ENCODE measurements at places on chromosomes 2 and 18. TPM values are rescaled to one million over a fixed set of nuclear protein-coding genes. Genes with fewer than 3 reads are reported as not detected.

GRCh38 chr2:54604871-54605270, 118.6 kb upstream of the EML6 start:
- H3K4me3 ChIP-seq = peak overlapping the region; percentile 41
- no peaks in the 10 kb centered on the region for H3K27me3 ChIP-seq
- H3K4me1 ChIP-seq = peaks cover 85% of the 10 kb centered on the region

GRCh38 chr18:35355140-35355618, 11.0 kb upstream of the ZNF24 start:
- peak; percentile 31 for DNase-seq
- H3K27me3 ChIP-seq = no peaks in the 10 kb centered on the region
- peaks cover 2% of the 10 kb centered on the region for H3K4me1 ChIP-seq
- no peak overlapping the region for H3K27ac ChIP-seq
- no peak overlapping the region for H3K4me3 ChIP-seq
- no peaks in the 10 kb centered on the region for H3K36me3 ChIP-seq

GRCh38 chr2:72038524-72038923, 109.1 kb downstream of the CYP26B1 start:
- no peaks in the 10 kb centered on the region for H3K27me3 ChIP-seq
- no peak overlapping the region for H3K4me3 ChIP-seq

DNA sequence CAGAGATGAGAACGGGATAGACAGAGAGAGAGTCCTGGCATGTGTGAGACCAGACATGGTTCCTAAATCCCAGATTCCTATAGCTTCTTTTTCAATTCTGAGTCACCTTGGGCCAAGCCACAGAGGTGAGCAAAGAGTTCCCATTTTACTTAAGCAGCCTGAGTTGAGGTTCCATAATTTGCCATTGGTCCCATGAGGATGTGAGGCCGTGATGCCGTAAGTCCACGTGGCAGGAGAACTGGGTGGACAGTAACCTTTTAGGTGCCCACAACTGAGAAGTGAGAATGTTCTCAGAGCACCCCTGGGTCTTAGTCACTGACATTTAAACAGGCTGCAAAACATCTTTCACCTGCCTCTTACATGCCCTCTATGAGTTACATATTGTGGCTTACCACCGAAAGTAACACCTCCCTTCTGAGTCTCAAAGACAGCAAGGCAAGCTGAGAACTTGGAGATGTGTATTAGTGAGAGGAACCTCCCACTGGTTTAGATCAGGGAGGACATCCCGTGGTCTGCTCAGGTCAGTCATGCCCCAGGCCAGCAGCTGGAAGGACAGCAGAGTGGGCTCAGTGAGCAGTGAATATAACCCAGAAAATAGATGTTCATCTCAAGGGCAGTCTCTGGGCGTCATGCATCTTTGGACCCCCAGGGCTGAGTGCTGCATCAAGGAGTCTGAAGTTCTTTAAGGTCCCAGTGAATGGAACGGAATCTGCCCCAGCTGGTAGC, 127.9 kb upstream of the LGALSL start:
- H3K4me3 ChIP-seq = peak overlapping the region; percentile 61
- DNase-seq = peak; percentile 59
- H3K4me1 ChIP-seq = peaks cover 64% of the 10 kb centered on the region
- peaks cover 34% of the 10 kb centered on the region for H3K27me3 ChIP-seq
- H3K27ac ChIP-seq = peak overlapping the region; percentile 98
- H3K36me3 ChIP-seq = no peaks in the 10 kb centered on the region

GRCh38 chr18:23719634-23720201, 30.5 kb downstream of the LAMA3 start:
- DNase-seq = no peak
- no peak overlapping the region for H3K4me3 ChIP-seq
- peaks cover 44% of the 10 kb centered on the region for H3K27me3 ChIP-seq
- peaks cover 1% of the 10 kb centered on the region for H3K4me1 ChIP-seq
- no peak overlapping the region for H3K27ac ChIP-seq

DNA sequence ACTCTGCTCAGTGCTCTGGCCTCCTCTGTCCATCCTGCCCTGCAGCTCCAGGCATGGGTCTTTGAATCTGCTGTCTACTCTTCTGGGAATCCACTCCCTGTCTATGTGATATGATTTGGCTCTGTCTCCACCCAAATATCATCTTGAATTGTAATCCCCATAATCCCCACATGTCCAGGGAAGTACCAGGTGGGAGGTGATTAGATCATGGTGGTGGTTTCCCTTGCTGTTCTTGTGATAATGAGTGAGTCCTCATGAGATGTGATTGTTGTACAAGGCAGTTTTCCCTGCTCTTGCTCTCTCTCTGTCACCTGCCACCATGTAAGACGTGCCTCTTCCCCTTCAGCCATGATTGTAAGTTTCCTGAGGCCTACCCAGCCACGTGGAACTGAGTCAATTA, 881.8 kb upstream of the ID2 start:
- peaks cover 32% of the 10 kb centered on the region for H3K36me3 ChIP-seq
- DNase-seq = no peak
- H3K4me1 ChIP-seq = peaks cover 7% of the 10 kb centered on the region
- H3K4me3 ChIP-seq = no peak overlapping the region
- H3K27me3 ChIP-seq = no peaks in the 10 kb centered on the region

DNA sequence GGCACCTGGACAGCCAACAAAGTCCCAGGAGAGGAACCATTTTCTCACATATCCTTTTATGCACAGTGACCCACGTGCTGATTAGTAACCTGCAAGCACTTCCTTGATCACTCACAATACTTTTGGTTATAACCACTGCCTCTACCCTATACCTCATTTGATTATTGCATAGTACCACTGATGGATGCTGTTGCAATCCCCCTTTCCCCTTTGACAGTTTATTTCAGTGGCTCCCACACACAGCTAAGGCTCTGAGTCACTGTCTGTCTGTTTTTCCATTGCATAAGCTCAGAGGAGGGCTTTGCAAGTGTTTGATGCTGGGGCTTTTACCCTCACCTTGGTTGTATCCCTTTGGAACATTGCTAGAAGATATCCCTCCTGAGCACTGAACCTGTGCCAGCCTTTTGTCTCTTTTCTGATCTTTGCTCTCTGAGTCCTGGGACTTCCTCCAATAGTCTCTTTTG, 101.7 kb upstream of the RBBP8 start:
- H3K27me3 ChIP-seq = peaks cover 37% of the 10 kb centered on the region
- no peak for DNase-seq
- H3K27ac ChIP-seq = no peak overlapping the region
- peaks cover 7% of the 10 kb centered on the region for H3K4me1 ChIP-seq

GRCh38 chr2:134952608-134953007, 34.0 kb downstream of the CCNT2 start:
- DNase-seq = no peak
- peaks cover 74% of the 10 kb centered on the region for H3K36me3 ChIP-seq
- H3K27me3 ChIP-seq = no peaks in the 10 kb centered on the region
- H3K4me3 ChIP-seq = no peak overlapping the region

- no peaks in the 10 kb centered on the region for H3K36me3 ChIP-seq
- no peaks in the 10 kb centered on the region for H3K27me3 ChIP-seq
- H3K4me1 ChIP-seq = no peaks in the 10 kb centered on the region
- no peak for DNase-seq
- no peak overlapping the region for H3K4me3 ChIP-seq
- H3K27ac ChIP-seq = no peak overlapping the region
Measured at GRCh38 chr2:170643346-170643745, 71.8 kb upstream of the SP5 start.

- peaks cover 58% of the 10 kb centered on the region for H3K36me3 ChIP-seq
- peak overlapping the region; percentile 90 for H3K27ac ChIP-seq
- DNase-seq = no peak
Measured at GRCh38 chr2:7525746-7526145, 608.5 kb downstream of the RNF144A start.

DNA sequence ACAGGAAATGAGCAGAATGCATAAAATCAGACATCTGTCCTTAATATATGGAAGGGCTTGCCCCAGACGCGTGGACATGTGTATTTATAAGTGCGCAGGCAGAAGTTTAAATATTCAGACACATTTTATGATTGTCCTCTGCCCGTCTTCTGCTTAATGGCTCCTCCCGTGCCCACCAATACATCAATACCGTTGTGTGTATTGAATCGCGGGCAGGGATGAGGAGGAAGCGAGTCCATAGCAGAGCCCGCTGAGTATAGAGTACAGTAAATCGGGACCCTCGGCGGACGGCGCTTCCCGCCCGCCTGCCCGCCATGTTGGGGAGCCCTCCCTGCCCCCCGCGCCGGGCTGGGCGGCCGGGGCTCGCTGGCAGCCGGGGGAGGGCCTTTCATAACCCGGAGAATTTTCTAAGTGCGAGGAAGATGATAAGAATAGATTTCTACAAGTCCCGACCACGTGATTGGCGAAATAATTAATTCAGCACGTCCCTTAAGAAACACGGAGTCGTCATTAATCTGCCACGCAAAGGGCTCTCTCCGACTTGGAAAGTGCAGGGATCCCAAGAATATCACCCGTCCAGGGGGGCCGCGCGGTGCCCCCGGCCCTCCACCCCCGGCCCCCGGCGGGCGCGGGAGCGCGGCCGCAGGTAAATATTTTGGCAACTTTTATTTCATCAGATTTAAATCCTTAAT, at the start of gene HOXD3:
HOXD3 (plus strand) TSS at position 501 of the 692 bp plus-strand sequence. CDS start 11,808 bp downstream, outside the sequence.
- H3K27me3 ChIP-seq = peaks cover 82% of the 10 kb centered on the region
- DNase-seq = no peak
- H3K27ac ChIP-seq = no peak within 1 kb of the TSS
- H3K36me3 ChIP-seq = no peaks in the 10 kb centered on the region
- no peak within 1 kb of the TSS for H3K4me3 ChIP-seq

DNA sequence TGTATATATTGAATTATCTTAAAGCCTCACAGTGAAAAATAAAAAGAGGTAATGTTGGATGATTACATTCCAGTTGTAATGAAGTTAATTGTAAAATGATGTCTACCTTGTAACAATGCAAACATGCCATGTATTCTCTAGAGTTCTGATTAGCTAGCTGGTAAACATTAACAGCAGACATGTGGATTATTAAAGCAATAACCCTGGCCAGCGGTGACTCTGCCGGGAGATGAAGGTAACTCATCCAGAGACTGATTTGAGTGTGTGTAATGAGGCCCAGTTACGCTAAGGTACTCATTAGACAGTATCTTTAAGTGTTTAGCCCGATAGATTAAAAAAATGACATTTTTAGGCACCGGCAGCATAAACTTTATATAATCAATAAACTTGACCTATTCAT, 79.6 kb upstream of the REV1 start:
- no peak overlapping the region for H3K4me3 ChIP-seq
- no peak overlapping the region for H3K27ac ChIP-seq
- no peak for DNase-seq

DNA sequence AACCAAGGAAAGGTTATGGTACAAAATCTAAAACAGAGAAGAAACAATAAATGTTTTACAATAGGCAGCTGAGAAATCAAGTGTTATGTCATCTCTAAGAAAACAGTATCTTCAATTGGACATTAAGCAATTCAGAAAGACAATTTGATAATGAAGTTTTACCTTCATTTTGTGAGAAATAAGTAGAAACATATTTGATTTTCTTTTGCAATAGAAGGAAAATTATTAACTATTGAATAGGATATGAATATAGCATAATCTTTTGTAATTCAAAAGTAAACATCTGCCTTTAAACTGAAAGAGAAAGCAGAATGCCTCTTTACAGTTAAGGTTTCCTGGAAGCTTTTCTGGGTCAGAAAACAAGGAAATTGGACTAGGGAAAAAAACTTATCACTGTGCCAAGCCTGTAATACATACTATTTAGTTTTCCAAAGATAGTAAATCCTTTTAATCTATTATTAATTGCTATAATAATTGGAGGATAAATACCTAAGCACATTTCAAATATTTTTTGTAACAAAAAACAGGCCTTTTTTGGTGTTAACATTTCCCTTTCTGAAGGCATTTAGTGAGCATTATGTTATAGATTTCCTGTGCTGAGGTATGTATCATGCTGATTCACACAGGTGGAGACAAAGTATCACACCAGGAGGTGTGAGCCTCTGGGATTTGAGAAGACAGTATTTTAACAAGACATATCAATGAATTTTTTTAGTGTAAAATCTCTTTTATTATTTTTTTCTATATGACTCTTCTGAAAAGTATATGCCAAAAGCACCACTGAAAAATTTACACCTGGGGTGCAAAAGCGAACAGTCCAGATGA, 947.0 kb upstream of the CDH2 start:
- no peaks in the 10 kb centered on the region for H3K27me3 ChIP-seq
- no peaks in the 10 kb centered on the region for H3K4me1 ChIP-seq
- no peak overlapping the region for H3K27ac ChIP-seq
- H3K4me3 ChIP-seq = no peak overlapping the region
- no peak for DNase-seq

DNA sequence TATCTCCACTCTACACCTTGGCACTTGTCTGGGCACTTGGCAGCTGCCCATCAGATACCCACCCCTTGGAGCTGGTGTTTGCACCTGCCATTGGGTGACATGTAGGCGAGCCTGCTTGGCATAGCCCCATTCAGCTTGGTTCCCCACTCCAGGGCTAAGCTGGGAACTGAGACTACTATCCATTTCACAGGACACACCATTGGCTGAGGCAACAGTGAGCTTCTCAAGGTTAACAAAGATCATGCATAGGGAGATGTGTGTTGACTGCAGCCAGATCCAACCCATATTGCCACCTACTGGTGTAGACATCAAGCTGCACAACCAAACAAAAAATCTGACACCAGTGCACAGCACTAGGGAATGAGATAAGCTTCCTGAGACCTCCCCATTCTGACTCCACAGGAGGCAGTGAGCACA, 1389.8 kb upstream of the TMEFF2 start:
- H3K27me3 ChIP-seq = no peaks in the 10 kb centered on the region
- no peak overlapping the region for H3K4me3 ChIP-seq
- H3K27ac ChIP-seq = no peak overlapping the region
- no peaks in the 10 kb centered on the region for H3K4me1 ChIP-seq
- no peaks in the 10 kb centered on the region for H3K36me3 ChIP-seq

UGT1A3 gene
- not detected for total RNA-seq

DCDC2C gene
- total RNA-seq = not detected

MARCO gene
- not detected for total RNA-seq

PPP3R1 gene
- 78.6 TPM for total RNA-seq

POTEJ gene
- total RNA-seq = not detected

ABCB11 gene
- total RNA-seq = not detected

SERPINB13 gene
- not detected for total RNA-seq

MPV17 gene
- 80.4 TPM for total RNA-seq

PCARE gene
- total RNA-seq = not detected
